ENCODE measurements at places on chromosomes 6 and 20.

DNA sequence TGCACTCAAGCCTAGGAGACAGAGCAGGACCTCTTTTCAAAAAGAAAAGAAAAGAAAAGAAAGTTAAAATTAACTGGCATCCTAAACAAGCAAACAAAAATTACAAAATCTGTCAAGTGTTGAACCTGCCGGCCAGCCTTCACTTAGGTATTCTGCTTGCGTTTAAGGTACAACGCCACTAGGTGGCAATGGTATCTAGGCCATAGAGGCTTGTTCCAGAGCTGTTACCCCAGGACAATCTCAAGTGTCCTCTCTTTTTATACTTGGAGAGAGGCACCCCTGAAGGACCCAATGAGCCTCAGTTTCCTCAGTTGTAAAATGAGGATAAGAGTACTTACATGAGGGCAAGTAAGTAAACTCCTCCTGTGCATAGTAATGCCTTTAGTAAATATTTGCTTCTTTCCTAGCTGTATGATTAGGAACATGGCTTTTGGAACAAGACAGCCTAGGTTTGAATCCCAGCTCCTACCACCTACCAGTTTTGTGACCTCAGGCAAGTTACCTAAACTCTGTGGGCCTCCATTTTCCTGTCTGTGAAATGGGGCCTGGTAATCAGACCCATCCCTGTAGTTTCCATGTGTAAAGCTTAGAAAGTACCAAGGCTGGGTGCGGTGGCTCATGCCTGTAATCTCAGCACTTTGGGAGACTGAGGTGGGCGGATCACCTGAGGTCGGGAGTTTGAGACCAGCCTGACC lies 5.8 kb upstream of the PACSIN1 start:
- DNase-seq, result peak; percentile 7

- no peak for DNase-seq
Observed at GRCh38 chr20:13263451-13263850, 42.4 kb downstream of the ISM1 start.

GRCh38 chr20:20521736-20522135 lies 153.8 kb downstream of the INSM1 start:
- DNase-seq, result no peak

GRCh38 chr6:155580904-155581303 lies 125.3 kb upstream of the NOX3 start:
- no peak for DNase-seq

DNA sequence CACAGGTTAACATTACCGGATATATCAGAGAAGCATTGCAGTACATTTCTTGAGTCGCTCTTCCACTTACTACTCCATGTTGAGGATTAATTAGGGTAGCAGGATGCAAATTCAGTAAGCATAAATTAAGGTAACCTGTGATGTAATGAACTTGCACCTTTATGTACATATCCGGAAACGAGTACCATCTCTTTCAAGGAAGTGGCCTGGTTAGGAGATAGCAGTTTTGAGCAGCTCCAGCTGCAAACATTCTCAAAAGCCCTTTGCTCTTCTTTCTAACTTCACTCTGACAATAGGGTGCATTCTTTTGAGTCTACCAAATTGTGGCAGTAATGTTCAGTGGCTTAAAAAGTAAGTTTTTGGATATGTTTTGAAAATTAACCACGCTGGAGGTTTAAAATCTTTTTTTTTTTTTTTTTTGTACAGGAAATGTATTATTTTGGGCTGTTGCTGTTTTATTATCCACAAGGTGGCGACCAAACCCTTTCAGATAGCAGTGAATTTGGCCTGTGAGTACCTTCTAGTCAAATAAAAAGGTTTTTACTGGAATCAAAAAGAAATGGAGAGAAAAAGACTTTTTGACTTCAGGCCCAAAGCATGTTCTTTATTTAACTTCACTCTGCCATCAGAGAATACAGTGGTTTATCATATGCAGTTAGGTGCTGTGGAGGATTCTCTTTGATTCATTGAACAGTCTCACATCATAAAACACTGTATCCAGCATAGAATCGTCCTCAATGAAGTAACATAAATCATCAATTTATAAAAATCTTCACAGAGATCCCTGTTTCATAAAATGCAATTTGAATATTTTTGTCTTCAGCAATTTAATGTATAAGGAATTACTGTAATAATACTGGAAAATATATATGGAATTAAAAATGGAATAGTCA lies 8.9 kb downstream of the FAM217B start:
- peak; percentile 26 for DNase-seq

DNA sequence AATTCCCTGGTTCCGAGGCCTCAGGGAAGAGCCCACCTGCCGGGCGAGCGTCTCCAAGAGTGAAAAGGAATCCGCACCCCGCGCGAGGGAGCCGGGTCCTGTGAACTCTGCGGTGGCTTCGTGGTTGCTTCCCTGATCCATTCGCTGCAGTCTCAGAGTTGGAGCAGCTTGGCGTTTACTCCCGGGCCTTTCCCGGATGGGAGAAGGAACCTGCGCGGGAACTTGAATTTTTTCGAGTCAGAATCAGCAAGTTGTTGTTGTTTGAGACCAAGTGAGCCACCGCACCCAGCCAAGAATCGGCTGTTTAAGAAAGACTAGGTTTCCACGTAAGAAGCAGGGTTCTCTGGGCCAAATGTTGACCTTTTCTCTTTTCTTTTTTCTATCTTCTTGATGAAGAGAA lies 12.9 kb downstream of the PRSS16 start:
- DNase-seq, result no peak

DNA sequence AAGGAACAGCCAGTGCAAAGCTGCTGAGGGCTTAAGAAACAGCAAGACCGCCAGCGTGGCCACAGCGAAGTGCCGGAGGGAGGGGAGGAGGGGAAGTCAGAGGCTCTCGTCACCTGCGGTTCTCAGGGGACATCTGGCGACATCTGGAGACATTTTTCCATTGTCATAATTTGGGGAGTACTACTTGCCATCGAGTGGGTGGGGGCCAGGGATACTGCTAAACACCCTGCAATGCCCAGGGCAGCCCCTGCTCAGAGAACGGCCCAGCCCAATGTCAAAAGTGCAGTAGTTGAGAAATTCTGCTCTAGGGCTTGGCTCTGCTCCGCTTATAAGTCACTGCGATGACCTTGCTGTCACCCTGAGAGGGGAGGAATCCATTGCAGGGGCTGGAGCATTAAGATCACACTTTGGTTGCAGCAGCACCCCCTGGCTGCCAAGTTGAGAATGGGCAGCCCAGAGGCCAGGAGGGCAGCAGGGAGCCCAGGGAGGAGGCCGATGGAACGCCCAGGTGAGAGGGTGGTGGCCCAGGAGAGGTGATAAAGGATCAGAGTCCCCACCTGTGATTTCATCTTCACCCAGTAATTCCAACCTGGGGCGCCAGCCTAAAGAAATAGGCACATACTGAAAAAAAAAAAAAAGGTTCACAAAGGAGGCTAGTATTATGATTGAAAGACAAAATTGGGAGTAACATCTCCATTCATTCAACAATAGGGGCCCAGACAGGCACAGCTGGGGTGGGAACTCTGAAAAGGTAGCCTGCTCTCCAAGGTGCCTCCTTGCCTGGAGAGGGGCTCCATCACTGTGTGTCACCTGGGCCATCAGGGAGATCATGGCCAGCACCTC lies 218.2 kb downstream of the BMP7 start:
- DNase-seq, result peak; percentile 13

DNA sequence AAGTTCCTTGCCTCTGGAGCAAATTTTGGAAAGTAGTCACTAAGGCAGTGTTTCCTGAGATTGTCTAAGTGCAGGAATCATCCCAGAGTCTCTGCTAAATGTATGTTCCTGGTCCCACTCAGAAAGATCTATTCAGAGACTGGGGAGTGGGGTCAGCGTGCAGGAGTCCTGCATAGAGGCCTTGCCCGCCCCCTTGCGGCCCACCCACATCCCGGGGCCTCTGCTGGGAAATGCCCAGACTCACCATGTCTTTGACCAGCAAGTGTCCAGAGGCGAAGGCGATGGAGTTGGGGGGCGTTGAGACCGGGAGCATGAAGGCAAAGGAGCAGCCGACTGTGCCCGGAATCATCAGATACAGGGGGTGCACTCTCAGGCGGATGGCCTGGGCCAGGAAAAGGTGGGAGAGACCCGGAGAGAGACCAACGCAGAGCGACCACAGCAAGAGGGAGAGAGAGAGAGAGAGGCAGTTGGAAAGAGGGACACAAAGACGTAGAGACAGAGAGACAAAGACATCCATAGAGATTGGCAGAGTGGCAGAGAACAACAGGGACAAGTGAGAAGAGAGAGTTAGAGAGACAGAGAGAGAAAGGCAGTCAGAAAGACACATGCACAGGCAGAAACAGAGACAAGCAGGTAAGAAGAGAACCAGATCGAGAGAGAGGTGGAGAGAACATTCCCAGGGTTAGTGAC lies 12.9 kb upstream of the OCSTAMP start:
- DNase-seq, result no peak

DNA sequence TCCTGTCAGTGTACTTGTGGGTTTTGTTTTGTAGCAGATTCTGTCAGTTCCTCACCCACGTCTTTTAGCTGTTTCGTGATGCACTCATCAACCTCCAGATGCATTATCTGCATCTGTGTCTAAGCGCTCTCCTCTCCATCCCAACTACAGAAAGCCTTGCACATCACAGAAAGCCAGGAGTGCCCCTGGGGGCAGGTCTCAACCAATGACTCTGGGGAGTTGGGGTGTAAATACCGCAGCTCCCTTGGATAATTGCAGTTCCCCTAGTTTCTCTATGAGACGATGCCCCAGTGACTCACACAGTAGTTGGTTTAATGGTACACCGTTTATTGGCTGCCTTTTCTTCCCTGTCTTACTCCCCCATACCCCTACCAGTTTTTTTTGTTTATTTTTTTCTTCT lies 158.1 kb downstream of the SOX4 start:
- DNase-seq, result no peak
